Tongue (tissue), 3 donors: ENCODE measurements at places on chromosomes 1 and 21. TPM values are rescaled to one million over a fixed set of nuclear protein-coding genes. Genes with fewer than 3 reads are reported as not detected.

GRCh38 chr1:61316493-61316892, 234.1 kb downstream of the NFIA start:
- no peak for DNase-seq

- DNase-seq = peak; percentile 10
Observed at GRCh38 chr1:101013776-101014175, 11.8 kb downstream of the DPH5 start.

- DNase-seq = no peak
Observed at GRCh38 chr1:235943581-235944114, 76.9 kb upstream of the LYST start.

- peak; percentile 97 for DNase-seq
Observed at GRCh38 chr1:116825207-116825719, 71.0 kb downstream of the CD2 start.

GRCh38 chr21:15445327-15445726, 284.5 kb upstream of the USP25 start:
- DNase-seq = no peak

GRCh38 chr1:206524739-206525364, 17.5 kb downstream of the RASSF5 start:
- no peak for DNase-seq

DNA sequence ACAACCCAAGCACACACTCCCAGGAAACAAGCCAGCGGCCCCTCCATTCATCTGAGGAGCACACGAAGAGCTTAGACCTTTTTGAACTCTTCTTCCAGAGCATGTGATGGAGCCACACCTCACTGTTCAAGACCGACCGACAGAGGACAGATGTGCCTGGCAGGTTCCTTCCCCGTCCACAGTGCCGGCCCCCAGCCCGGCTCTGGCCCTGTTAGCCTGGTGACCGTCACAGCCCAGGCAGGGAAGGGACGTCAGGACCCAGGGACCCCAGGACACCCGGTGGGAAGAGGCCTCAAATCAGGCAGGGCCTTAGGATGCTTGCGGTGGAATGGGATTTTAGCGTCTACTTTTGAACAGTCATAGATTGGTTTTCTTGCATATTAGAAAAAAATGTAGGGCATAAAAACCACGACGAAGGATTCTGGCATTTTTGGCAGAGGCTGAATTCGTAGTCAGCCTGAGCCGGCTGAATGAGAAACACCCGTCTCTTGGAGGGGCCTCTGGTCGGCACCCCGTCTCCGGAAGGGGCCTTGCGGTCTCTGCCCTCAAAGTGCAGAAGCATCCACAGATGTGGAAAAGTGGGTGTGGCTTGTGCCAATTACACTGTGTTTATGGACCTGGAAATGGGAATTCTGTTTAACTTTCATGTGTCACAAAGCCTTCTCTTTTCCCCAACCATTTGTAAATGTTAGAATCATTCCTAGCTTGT, 79.3 kb downstream of the SIK1 start:
- no peak for DNase-seq

- DNase-seq = no peak
Observed at GRCh38 chr1:162283657-162284056, 93.0 kb downstream of the SPATA46 start.

DNA sequence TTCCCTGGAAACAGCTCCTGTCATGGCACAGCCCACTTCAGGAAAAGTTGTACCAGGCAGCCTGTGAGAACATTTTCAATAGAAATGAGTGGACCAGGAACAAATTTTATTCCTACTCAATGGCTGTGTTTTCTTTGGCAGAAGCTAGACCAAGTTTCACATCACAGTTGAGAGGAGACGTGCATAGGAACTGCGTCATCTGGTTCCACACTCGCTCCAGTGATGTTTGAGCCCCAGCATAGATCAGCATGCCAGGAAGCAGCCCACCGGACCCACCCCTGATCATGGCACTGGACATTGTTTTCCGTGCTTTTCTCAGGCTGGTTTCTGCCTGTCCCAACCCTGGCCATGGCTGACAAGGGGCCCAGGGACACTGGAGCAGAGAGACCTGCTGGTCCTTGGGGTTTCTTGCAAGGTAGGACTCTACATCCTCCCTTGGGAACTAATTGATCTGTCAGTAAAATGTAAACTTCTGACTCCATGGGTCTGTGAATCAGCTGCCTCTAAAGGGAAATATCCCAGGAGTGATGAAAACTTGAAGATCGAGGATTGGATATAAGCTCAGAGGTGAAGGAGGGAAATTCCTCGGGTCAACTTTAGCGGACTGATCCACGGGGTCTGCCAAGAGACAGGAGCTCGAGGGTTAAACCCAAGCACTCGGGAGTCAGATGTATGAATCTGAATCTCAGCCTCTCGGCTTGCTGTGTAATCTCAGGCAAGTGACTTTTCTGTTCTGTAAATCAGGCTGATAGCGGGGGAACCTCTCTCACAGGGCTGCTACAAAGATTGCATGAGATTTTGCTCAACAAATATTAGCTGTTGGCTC, 35.7 kb downstream of the NEK2 start:
- DNase-seq = no peak

DNA sequence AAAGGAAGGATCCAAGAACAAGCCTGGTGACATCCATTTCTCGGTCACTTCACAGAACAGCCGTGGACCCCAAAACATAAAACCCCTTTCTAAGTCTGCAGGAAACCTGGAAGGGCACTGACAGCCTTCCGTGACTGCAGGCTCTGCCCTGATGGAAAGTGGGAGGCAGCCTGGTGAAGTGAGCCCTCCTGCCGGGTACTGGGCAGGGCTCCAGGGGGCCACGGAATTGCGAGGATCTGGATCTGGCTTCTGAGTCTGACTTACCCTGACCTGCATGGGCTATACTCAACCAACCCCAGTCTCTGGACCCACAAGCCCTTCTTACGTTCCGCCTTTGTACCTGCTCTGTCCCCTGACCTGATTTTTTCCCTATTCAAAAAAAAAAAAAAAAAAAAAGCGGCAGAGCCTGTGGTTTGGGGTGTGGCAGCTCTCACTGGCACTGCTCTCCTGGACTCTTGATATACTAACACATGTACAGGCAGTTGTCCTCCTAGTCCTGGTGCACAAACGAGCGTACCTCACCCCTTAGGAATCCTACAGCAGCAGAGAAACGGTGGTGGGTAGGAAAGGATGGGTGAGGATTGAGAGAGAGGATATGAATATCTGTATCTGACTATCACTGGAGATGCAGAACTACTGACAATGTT, 82.9 kb downstream of the BEND5 start:
- no peak for DNase-seq

- DNase-seq = no peak
Observed at GRCh38 chr1:225876900-225877510, 5.2 kb downstream of the TMEM63A start.

DNA sequence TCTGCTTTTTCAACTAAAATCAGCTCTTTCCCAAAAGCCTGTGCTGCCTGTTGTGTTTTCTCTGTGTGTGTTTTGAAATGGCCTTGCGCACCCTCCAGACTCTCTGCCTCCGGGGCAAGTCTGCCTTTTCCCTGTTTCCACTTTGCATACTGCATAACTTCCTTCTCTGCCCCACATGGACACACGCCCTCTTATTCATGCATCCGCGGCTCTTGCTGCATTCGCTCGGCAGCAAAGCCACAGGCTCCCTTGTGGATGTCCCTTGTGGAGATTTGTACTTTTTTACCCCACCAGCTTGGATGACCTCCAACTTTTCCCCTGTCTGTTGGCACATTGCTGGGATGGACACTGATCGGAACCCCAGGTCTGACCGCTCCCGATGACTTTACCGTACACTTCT, 147.6 kb downstream of the ADSS2 start:
- DNase-seq = no peak

DNA sequence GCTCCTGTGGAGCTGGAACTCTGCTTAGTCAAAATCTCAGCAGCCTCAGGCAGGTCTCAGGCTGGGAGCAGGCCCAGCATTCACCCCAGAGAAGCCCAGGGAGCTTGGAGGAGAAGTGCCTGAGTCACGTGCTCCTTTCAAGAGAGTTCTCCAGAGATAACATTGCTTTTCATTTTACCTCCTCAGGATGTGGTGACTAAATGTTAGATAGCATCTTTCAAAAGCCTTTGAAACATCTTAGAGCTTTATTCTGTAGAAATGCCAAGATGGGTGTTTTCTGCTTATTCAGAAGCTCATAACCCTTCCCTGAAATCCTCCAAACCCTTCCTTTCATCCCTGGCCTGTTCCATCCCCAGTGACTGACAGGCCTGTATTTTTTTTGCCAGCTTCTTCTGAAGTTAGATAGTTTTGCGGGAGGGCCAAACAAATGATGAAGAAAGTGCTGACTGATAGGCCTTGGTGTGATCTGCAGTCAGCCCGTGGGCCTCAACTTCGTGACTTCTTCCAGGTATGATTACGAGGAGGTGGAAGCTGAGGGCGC, 58.0 kb downstream of the PGM1 start:
- peak; percentile 28 for DNase-seq

- DNase-seq = no peak
Observed at GRCh38 chr1:68344208-68344607, 105.5 kb downstream of the RPE65 start.

GRCh38 chr1:81548918-81549587, 251.7 kb upstream of the ADGRL2 start:
- DNase-seq = no peak

DNA sequence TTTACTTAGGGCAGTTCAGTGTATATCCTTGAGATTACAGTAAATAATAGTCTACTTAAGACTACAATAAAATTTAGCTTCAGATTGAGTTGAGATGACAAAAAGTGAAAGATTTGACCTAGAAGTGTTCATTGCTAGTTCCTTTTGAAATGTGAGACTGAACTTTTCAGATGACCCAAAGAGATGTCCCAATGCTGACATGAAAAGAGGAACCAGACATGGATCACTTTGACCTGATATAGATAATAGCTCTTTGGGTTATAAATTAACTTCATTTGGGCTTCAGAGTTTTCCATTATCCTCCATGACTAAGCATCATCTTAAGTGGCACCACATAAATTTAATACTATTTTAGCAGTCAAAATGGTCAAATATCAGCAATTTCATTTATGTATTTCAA, 25.7 kb upstream of the OR10J5 start:
- no peak for DNase-seq

DNA sequence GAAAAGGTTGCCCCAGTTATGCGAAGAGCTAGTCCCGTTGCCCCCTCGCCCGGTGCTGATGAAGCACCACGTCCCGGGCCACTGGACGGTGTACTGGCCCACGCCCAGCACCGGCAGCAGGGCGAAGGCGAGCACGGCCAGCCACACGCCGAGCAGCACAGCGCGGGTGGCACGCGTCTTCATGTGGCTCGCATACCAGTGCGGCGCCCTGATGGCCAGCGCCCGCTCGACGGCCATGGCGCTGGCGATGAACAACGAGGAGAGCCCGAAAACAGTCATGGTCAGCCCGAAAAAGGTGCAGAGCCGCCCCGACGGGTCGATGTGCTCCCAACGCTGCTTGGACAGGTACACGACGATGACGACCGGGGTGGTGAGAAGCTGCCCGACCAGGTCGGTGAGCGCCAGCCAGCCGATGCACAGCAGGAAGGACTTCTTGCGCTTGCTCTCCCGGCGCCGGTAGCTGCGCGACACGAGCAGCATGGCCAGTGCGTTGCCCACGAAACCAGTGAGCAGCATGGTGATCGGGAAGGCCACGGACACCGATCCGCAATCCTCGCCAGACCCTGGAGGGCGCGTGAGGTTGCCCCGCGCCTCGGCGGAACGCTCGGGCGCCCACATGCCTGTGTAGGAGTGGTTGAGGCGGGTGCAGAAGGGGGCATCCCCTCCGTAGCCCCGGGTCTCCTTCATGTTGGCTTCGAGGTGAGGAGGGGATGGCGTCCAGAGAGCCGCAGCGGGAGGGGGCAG, 553 bp downstream of the PTGER3 start:
- no peak for DNase-seq

DNA sequence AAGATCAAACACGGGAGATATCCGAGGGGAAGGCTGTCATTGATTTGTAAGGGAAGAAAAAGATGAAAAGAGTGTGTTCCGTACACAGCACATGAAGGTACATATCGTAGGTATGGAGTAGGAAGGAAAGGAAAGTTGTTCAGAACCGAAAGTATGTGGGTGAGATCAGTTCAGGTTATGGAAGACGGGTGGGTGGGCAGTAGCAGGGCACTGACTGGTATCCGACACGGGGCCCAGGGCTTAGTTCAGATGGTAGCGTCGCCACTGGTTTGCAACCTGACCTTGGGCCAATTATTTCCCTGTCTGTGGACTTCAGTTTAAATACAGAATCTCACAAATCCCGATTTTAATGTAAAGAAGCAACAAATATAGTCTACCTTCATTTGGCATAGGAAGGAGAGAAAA, 27.8 kb upstream of the A3GALT2 start:
- peak; percentile 38 for DNase-seq

GRCh38 chr1:15218287-15219279, 28.4 kb upstream of the FHAD1 start:
- DNase-seq = no peak

- DNase-seq = peak; percentile 95
Observed at GRCh38 chr1:93979718-93980319, 70.6 kb upstream of the GCLM start.

- peak; percentile 87 for DNase-seq
Observed at GRCh38 chr21:37452227-37452626, 85.7 kb downstream of the DYRK1A start.

The NKAIN1 gene
- 0.51 TPM for total RNA-seq

The NAV1 gene
- 17.3 TPM for total RNA-seq

The EDN2 gene
- total RNA-seq = 5.1 TPM

The DENND2C gene
- total RNA-seq = 12.3 TPM

The PLA2G2F gene
- total RNA-seq = not detected

The CRNN gene
- 26.0 TPM for total RNA-seq

The ERG gene
- total RNA-seq = 8.6 TPM

The PAFAH2 gene
- total RNA-seq = 20.2 TPM

The CD101 gene
- total RNA-seq = 3.0 TPM

The UBXN10 gene
- 0.51 TPM for total RNA-seq

The CNN3 gene
- total RNA-seq = 284 TPM

The GADD45A gene
- total RNA-seq = 16.3 TPM

The AMY2B gene
- total RNA-seq = 29.7 TPM

The KCND3 gene
- total RNA-seq = 2.6 TPM
